ENCODE measurements at places on chromosomes 13 and 19. TPM values are rescaled to one million over a fixed set of nuclear protein-coding genes. Genes with fewer than 3 reads are reported as not detected.

CYP4F3 gene
- not detected for total RNA-seq

DBP gene
- 7.4 TPM for total RNA-seq

CLEC4M gene
- total RNA-seq: not detected

LSM7 gene
- total RNA-seq: 46.2 TPM

LILRB5 gene
- total RNA-seq: not detected

GDF15 gene
- total RNA-seq: 78.5 TPM
